ENCODE measurements at places on chromosomes 4 and X.

GRCh38 chrX:154348646-154349358 lies 25.6 kb downstream of the FLNA start:
- no peak for DNase-seq

DNA sequence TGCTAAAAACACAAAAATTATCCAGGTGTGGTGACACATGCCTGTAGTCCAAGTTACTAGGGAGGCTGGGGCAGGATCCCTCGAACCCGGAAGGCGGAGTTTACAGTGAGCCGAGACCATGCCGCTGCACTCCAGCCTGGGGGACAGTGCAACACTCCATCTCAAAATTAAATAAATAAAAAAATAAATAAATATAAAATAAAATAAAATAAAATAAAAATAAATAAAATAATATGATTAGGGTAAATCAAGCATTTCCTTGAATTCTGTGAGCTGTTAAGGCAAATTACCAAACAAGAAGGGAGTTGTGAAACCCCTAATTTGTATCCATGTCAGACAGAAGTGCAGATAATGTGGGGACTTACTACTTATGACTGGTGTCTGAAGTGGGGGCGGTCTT lies 1928.9 kb upstream of the IGFBP7 start:
- DNase-seq, result no peak

GRCh38 chr4:119933606-119934005 lies 133.0 kb downstream of the MAD2L1 start:
- no peak for DNase-seq

- DNase-seq, result no peak
Measured at GRCh38 chrX:48667509-48667908, 16.1 kb upstream of the WAS start.

GRCh38 chrX:150291014-150291413 lies 72.1 kb upstream of the MAMLD1 start:
- no peak for DNase-seq

DNA sequence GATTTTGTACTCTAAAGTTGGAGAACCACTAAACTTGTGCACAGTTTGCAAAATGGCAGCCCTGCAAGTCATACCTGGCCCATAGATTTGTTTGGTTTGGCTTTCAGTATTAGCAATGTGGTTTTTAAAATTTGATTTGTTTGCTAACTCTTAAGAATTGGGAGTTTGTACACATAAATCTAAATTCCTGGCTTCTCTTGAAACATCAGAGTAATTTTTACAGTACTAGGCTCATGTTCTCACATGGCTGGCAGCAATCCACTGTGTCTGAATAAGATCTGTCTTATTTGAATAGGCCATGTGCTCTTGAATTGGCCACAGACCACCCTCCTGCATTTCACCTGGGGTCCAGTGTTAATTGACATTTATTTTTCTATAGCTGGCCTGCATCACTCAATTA lies 21.3 kb downstream of the DIAPH2 start:
- DNase-seq, result no peak
